ENCODE measurements at places on chromosomes 11 and 22.

DNA sequence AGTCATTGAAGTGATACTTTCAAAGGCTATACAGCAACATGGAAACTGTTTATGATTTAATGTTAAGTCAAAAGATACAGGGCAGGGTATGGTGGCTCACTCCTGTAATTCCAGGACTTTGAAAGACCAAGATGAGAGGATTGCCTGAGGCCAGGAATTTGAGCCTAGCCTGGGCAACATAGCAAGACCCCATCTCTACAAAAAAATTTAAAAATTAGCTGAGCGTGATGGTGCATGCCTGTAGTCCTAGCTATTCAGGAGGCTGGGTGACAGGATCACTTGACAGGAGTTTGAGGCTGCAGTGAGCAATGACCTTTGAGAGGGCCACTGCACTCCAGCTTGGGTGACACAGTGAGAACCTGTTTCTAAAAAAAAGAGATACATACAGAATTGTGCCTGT is 39.3 kb upstream of the ZBED5 start:
- no peak for DNase-seq

- DNase-seq: no peak
Measured at GRCh38 chr11:125123947-125124617, 12.7 kb upstream of the TMEM218 start.

DNA sequence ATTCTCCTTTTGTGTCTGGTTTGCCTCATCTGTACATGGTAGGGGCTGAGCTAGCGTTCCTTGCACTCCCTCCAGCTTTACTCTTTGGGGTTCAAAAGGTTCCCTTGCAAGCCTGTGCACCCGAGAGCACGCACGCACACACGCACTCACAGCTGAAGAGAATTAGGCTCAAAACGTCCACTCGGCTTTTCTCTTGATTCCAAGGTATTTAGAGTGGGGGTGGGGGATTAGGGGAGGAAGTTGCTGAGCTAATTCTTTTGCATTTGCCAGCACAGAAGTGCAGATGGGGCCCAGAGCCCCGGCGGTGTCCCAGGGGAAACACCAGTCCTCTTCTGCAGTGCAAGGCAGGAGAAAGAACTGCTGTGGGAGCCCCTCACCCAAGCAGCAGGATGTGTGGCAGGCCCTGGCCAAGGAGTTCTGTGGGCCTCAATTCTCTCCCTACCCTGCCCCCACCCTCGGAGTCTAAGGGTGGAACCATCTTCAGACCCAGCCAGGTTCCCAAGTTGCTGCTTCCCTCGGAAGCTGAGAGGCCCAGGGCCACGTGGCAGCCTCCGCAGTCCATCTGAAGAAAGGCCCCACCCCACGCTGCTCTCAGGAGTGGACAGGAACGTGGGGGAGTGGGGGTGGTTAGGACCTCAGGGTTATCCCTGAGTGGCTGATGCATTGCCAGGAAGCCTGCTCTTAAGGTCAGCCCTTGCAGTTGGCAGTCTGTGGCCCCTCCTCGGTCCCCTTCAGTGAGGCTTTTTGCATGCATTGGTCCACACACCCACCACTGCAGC is 3.8 kb upstream of the KCNQ1OT1 start:
- DNase-seq: no peak

GRCh38 chr11:132030896-132031295 is 660.5 kb downstream of the NTM start:
- no peak for DNase-seq

GRCh38 chr11:28697920-28698827 is 590.0 kb downstream of the METTL15 start:
- no peak for DNase-seq

- DNase-seq: no peak
Measured at GRCh38 chr11:67452141-67452952, at the start of gene GPR152. Gene GPR152, minus strand, starts transcription at chr11:67452729. Its CDS starts 5 bp downstream, at chr11:67452724.

- DNase-seq: peak; percentile 42
Measured at GRCh38 chr11:113289431-113290187, 24.8 kb upstream of the TTC12 start.

GRCh38 chr11:78533399-78533798 is 41.3 kb downstream of the NARS2 start:
- DNase-seq: no peak

Measured in activated CD8-positive, alpha-beta memory T cell treated with anti-CD3 and anti-CD28 coated beads for 1 hour (primary cell).